NCI-H2171 (cell line): ENCODE measurements at places on chromosomes 7 and 10.

GRCh38 chr10:34854147-34854601 is 39.1 kb upstream of the PARD3 start:
- DNase-seq = no peak

- no peak for DNase-seq
Observed at GRCh38 chr10:118332236-118332635, 9.9 kb downstream of the FAM204A start.

- DNase-seq = no peak
Observed at GRCh38 chr10:104077663-104078151, 8.0 kb downstream of the COL17A1 start.

GRCh38 chr10:129954492-129955315 is 9.4 kb downstream of the EBF3 start:
- DNase-seq = no peak

DNA sequence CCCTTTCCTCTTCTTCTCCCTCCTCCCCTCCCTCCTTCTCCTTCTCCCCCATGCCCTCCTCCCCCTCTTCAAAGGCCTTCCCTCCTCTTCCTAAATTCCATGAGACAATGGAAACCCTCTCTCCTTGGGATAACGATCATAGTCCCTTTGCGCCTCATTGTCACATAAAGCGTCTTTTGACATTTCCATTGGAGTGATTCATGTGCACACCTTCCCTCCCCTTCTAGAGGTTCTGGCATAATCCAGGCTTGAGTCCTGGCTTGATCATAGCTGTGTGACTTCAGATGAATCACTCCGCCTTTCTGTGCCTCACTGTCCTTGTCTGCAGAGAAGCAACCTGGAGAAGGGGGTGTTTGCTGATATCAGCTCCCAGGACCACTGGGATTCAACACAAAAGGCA is 204.2 kb downstream of the TNS3 start:
- DNase-seq = no peak
